SHP77 treated with DMSO at 0.1 percent for 48 hours (cell line): ENCODE measurements at places on chromosomes 5 and 9.

DNA sequence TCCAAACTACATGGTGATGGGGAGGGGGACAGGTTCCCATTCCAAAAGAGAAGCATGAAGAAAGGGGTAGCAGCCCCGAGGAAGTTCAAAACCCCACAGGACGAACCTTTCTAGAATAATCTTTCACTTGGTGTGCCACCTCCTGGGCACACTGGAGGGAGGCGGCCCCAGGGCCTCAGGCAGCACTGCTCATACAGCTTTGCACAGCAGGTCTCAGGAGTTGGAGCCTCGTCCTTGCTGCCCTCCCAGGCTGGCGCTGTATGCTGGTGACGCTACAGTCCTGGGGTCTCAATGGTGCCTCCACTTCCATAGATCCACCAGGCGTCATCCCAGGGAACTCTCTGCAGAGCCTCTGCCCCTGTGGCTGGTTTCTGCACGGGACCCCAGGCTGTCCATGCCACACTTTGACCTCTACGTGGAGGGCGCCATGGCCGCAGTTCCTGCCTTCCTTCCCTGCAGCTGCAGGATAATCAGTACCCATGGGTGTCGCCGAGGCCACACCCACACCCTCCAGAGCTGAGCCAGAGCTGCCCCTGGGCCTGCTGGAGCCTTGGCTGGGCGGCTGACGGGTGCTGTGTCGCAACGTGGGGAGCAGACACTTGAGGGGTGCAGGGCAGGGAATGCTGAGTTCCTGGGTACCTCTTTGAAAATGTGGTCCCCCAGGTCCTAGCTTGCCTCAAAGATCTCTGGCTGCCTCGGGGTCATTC lies 95.3 kb downstream of the COL5A1 start:
- DNase-seq: no peak

GRCh38 chr9:126980231-126980630 lies 65.6 kb downstream of the RALGPS1 start:
- DNase-seq: no peak

DNA sequence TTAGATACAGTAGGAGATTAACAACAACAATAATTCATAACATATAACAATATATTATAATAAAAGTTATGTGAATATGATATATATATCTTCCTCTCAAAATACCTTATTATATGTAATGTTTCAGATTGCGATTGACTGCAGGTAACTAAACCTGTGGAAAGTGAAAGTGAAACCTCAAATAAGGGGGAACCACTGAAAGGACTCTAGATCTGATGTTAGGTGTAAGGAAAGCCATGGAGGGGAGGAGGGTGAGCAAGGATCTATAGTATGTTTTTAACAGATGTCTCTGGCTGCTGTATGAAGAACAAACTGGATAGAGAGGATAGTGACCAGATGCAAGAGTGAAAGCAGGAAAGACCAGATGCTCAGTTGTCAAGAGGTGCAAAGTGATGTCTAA lies 5.8 kb upstream of the FSTL4 start:
- no peak for DNase-seq

DNA sequence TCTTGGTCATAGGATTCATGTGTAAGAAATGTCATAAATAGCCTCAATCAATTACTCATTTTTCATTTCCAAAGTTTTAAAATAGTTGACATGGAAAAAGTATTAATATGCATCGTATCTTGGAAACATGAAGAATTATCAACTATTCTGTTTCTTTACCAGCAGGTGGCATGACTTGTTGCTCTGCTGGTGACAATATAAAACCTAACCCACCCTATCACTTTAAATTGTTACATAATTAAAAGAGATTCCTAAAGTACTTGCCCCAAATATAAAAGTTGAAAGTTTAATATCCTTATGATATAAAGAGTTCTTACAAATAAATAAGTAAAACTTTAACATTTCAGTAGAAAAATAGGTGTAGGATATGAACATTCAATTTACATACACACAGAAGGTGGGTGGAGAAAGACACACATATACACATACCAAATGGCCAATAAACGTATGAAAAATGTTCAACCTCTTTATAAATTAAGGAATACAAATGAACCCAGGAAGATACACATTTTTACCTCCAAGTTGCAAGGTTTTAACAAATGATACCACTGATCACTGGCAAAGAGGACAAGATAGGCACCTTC lies 30.6 kb downstream of the MAP1B start:
- DNase-seq: no peak

DNA sequence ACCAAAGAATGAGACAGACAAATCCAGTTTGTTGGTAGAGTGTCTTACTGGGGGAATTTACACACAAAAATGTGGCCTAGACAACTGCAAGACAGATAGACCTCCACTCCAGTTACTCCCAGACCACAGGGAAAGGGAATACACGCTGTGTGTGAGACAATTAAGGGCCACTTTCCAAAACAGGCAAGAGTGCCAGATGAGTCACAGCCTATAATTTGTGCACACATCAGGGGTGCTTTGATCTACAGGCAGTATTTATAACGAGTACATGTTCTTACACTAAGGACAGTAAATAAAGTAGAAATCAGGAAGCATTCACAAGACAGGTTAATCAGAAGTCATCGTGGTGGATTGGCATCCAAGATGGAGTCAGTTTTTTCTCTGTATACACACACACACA lies 114.8 kb downstream of the ZNF622 start:
- no peak for DNase-seq
